Stimulated activated CD4-positive, alpha-beta T cell treated with anti-CD3 and anti-CD28 coated beads, Interleukin-4, amount 100 ng/mL, for 48 hours (primary cell): ENCODE measurements at places on chromosomes 7 and 10.

DNA sequence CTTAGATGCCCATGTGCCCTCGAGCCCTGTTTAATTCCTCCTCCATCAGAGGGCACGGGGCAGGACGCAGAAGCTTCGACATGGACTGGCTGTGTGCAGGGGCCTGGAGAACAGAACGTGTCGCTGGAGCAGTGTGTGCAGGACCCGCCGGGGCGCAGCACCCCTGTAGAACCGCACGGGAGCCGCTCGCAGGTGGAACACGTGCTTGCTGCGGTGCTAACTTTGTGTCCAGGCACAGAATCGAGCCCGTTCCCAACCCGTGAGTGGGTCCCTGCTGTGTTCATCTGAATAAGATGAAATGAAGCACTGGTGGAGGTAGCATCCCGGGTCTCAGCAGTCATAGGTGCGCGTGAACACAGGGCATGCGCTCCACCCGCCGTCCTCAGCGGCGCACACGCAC, 116.9 kb downstream of the WDR37 start:
- no peak for DNase-seq

DNA sequence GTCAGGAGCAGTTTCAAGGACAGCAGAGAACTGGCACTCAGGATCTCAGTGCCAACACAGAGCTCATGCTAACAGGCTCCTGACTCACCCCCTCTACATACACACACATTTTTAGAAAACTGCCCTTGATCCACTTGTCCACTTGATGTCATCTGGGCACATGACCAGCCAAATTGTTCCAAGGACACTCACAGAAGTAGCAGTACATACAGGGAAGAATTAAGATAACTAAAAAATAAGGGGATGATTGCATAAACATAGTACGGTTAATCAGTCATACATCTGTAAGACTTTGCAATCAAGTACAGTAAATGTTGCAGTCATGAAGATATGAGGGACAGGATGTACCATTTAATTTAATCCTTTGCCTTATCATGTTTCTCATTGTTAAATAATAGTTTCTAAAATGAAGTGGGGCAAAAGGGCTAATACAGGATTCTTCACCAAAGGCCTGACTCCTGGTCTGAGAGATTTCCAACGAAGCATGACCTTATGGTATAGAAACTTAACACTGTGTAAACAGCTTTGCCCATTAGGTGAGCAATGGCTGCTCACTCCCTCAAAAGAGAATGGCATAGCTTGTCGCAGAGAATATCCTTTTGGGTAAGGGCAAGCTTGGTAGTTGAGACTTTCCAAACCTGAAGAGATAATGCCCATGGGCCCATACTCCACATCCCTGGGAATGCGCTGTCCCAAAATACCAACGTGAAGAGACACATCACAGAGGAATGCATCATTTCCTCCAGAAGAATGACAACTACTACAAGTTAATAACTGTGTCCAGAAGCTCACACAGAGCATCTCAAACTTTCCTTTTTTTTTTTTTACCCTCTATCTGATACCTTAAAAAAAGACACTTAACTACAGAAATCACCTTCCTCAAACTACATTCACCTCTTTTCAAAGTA, 94.1 kb downstream of the ARMH3 start:
- DNase-seq, result no peak

- no peak for DNase-seq
Measured at GRCh38 chr7:101241015-101241363, 3.4 kb upstream of the CLDN15 start.

DNA sequence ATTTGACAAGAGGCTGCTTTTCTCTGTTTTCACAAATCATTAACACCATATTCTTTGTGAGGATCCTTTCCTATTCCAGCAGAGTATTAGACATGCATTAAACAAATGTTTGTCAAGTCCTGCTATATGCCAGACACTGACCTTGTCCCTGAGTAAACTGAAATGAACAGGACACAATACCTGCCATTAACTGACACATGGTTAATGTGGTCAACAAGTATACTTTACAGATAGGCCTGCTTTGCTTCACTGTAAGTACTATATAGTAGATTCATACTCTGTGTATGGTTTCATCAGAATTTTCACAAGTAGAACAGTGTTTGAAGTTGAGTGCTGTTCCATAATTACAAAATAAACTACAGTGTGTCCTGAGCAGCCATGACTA, 5.9 kb downstream of the TNKS2 start:
- no peak for DNase-seq

DNA sequence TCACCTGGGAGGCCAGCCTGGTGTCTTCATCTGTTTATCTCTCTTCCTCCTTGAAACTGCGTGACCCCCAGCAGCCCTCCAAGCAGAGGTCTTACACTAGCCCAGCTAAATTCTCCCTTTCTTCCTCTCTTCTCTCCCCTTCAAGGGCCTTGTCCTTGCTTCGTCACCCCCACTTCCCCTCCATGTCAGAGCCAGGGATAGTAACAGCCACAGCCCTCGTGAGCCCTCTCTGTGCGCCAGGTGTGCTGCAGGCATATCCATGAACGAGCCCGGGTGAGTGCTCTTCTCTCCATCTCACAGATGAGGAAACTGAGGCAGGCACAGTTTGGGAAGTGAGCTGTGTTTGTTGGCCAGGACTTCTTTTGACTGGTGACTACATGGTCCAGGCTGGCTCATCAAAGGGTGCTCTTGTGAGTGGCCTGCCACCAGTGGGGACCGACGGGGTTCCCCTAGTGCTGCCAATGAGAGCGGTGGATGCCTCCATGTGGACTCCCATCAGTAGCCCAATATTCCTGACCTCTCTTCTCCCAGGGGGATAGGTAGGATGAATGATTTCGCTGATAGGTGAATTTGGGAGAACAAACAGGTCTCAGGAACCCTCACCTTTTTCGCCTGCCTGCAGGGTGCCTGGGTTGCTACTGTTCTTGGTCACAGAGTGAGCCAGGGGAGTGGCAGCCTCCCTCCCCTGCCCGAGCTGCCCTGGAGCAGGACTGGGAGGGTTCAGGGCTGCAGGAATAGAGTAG, 38.1 kb downstream of the ADRA2A start:
- DNase-seq, result no peak
